ENCODE measurements at places on chromosomes 12 and 14.

GRCh38 chr12:59486827-59487226, 109.0 kb upstream of the SLC16A7 start:
- DNase-seq: no peak

DNA sequence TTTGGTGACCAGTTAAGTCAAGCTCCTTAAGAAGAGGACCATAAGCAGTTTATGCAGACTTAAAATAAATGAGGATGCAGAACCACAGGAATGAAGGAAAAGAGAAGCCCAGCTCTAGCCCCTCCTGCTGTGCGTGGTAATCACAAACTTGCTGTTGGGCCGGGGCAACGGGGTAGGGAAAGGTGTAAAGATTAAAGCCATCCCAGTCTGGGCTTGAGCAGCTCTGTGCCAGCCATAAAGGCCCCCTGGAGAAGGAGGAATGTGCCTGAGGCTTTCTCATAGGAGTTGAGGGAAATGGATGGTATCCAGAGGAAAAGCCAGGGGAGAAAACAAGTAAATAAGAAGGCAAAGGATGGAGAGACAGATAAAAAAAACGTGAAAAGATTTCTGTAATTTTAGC, 25.1 kb downstream of the TEP1 start:
- no peak for DNase-seq

DNA sequence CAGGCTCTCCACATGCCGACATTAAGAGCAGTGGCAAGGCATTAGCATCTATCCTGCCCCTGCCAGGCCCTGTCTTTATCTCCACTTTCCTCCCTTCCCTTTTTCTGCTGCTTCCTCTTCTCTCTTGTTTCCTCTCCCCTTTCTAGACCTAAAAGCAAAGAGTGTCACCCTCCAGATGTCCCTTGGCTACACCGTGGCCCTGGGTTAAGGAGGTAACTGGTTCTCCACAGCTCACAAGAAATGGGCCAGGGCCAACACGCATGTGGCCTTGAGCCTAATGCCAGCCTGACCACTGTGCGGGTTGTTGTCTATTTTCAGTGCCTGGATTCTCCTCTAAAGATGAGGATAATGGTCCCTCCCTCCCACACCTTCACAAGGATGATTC, 41.7 kb upstream of the DDX11 start:
- no peak for DNase-seq

GRCh38 chr12:100743060-100743459, 51.5 kb upstream of the ANO4 start:
- no peak for DNase-seq

GRCh38 chr12:127081058-127081457, 1185.9 kb upstream of the TMEM132C start:
- DNase-seq: no peak

DNA sequence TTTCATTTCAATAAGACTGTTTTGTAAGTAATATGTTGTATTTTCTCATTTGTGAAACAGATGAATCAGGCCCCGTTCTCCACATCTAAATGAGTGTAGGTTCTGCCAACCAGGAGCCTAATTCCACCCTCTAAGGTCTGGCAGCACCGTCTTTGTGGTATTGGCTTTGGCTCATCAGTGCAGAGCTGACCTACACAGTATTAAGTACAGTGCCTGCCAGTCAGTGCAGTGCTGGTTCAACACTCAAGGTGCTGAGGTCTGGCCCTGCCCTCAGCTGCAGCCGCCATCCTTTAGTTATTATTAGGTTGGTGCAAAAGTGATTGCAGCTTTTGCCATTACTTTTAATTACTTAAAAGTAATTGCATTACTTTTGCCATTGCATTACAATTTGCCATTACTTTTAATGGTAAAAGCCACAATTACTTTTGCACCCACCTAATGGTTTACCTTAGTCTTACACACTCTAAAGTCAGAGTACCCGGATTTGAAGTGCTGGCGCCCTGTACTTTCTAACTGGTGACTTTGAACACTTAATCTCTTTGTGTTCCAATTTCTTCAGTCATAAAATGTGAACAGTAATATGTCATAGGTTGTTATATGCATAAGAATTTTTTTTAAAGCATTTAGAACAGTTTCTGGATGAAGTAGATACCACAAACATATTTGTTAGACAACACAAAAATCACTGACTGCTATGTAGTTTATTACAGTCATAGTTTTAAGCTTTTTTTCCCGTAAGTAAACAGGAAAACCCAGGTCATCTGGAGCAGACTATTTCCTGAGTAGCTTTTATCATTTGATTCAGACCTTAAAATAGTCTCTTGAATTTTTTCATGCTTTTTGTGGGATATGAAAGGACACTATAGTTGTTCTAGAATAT, 99.5 kb downstream of the SYNE2 start:
- no peak for DNase-seq

- DNase-seq: no peak
Observed at GRCh38 chr14:83473416-83474235, 1940.0 kb upstream of the SEL1L start.

GRCh38 chr14:41022932-41023331, 583.7 kb upstream of the LRFN5 start:
- DNase-seq: no peak

DNA sequence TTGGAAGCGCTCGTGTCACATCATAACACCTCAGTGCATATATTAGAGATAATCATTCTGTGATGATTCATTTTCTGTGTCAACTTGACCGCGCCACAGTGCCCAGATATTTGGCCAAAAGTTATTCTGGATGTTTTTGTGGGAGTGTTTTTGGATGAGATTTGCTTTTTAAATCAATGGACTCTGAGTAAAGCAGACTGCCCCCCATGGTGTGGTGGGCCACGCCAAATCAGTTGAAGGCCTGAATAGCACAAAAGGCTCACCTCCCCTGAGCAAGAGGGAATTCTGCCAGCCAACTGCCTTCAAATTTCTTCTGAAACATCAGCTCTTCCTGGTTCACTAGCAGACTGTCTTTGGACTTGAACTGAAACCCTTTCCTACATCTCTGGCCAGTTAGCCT, 24.6 kb upstream of the MAP3K9 start:
- DNase-seq: no peak

DNA sequence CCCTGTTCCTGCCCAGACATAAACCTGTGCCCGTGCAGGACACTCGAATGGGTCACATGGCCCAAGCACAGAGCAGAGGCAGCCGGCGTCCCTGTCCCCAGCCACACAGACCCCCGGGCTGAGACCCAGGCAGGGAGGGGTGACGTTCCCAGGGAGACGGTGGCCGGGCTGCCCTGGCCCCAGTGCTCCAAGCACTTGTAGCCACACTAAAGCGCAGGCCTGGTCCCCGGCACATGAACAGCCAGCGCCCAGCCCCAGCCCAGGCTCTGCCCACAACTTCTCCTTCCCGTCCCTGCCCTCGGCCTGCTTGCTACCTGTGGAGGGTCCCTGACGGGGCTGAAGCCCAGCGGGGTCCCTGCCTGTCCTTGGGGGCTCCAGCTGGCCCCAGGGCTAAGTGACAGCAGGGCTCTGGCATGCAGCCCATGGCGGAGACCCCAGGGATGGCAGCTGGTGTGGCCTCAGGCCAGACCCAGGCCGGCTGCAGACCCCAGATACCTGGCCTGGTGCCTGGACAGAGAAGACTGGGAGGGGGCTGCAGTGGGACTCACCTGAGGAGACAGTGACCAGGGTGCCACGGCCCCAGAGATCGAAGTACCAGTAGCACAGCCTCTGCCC, 338.4 kb downstream of the TMEM121 start:
- DNase-seq: peak; percentile 10

GRCh38 chr12:118714051-118714460, 267.3 kb upstream of the SRRM4 start:
- DNase-seq: no peak

- DNase-seq: peak; percentile 85
Observed at GRCh38 chr12:6426882-6427671, 17.7 kb upstream of the CD27 start.

GRCh38 chr12:45223868-45224267, 8.0 kb downstream of the ANO6 start:
- DNase-seq: no peak

- DNase-seq: no peak
Observed at GRCh38 chr12:62766496-62766895, 168.5 kb downstream of the PPM1H start.

- DNase-seq: no peak
Observed at GRCh38 chr14:49367696-49368095, 218.5 kb downstream of the RPS29 start.

DNA sequence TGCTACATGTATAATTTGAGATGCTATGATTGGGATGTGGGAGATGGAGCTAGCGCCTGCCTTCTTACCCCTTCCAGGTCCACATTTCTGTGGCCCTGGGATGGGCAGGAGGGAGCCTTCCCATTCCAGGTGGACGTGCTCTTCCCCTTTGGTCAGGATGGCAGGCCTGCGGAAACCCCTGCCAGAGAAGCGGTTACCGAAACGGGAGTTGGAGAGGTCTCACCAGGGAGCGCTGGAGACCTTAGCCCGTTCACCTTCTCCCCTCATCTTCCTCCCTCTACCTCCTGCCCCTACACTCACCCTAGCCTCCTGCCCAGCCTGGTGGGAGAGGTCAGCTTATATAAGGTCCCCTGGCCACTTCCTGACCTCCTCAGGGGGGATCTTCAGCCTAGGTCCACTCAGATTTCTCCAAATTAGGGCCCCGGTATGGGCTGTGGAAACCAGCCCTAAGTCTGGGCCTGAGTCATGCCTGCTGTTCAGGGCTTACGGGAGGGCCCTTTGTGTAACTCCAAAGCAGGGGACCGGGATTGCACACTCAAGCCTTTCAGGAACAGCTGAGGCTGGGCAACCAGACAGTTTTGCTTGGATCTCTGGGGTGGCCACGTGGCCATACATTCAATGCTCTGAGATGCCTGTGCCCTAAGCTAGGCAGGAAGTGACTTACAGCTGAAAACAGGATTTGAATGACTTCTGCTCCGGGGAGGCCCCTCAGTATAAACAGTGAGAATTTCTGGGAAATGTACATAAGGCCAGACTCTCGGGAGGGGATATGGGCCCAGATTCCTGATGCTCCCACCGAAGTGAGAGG, 10.2 kb upstream of the MEG3 start:
- no peak for DNase-seq

DNA sequence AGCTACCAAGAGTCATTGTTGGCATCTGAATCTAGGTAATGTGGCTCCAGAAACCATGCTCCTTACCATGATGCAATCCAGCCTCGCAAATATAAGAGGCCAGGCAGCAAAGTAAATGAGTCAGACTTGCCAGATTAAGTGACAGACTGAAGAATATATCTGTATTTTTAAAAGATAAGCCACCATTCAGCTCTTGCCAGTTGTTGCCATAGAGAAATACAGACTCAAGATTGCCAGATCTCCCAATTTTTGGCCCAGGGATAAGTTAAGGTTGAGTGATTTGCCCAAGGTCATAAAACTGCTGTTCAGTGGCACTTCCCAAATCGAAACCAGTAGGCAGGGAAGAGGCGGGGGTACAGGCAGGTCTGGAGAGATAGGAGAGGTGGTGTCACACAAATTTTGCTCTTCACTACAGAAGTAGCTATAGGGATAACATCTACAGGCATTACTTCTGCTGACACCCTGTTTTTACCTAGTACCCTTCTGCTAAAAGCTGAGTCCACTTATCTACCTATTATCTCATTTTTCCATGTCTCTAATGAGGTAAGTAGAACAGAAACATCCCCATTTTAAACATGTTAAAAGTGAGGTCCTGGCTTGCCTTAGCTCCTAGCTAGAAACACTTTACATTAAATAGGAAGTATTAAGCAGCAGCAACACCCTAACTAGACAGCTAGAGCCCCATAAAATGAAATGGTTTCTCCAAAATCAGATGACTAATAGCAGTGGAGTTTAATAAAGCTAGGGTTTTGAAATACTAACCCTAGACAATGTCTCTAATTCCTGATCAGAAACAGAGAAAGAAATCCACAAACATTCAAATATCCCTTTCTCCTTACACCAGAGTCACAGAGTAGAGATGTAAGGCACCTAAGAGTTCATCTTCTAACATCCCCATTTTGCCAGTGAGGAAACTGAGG, 19.5 kb downstream of the DCAF5 start:
- no peak for DNase-seq

- DNase-seq: no peak
Observed at GRCh38 chr14:59870277-59871165, at the start of gene RTN1. Gene RTN1 (minus strand): TSS chr14:59870776. CDS start chr14:59870630, 146 bp downstream.

- DNase-seq: no peak
Observed at GRCh38 chr14:86084097-86084496, 554.2 kb downstream of the FLRT2 start.

DNA sequence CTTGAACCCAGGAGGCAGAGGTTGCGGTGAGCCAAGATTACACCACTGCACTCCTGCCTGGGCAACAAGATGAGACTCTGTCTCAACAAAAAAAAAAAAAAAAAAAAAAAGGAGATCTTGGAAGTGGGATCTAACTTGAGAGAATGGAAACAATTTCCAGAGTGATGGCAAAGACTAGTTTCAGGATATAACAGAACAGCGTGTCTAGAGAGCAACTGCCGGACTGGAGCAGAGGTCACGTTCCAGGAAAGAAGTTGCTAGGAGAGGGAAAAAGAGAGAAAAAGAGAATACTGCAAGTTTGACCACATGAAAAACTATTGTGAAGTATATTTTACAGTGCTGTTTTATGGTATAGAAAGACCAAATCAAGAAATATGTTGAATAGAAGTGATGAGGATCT, 118.0 kb downstream of the MON2 start:
- DNase-seq: no peak

GRCh38 chr12:112916270-112916669, 9.5 kb downstream of the OAS1 start:
- no peak for DNase-seq

- no peak for DNase-seq
Observed at GRCh38 chr12:21650997-21651396, 6.6 kb downstream of the LDHB start.

DNA sequence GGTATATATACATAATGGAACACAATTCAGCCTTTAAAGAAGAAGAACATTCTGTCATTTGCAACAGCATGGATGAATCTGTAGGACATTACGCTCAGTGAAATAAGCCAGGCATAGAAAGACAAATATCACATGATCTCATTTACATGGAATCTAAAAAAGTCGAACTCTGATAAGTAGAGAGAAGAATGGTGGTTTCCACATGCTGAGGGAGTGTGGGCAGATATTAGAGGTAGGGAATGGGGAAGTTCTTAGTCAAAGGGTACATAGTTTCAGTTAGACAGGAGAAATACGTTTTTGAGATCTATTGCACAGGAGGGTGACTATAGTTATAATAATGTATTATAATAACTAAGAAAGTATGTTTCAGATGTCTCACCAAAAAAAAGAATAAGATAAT, 71.4 kb downstream of the ADAMTS20 start:
- no peak for DNase-seq

DNA sequence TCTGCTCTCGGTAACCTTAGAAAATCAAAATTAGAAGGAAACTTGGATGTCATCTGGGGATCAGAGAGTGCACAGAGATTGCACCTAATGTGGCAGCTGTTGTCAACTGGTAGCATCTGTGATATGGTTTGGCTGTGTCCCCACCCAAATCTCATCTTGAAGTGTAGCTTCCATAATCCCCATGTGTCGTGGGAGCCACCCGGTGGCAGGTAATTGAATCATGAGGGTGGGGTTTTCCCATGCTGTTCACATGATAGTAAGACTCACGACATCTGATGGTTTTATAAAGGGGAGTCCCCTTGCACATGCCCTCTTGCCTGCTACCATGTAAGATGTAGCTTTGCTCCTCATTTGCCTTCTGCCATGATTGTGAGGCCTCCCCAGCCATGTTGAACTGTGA, 127.7 kb upstream of the SRRM4 start:
- DNase-seq: no peak

All from CD4-positive, alpha-beta T cell treated with Interleukin-4 for 1 hour (primary cell).